ENCODE measurements at places on chromosomes 12 and 14. TPM values are rescaled to one million over a fixed set of nuclear protein-coding genes. Genes with fewer than 3 reads are reported as not detected.
A peak's percentile ranks its signal among the peaks of the same experiment; 100 is the strongest.

- DNase-seq, result no peak
- H3K27me3 ChIP-seq, result no peaks in the 10 kb centered on the region
- no peaks in the 10 kb centered on the region for H3K4me1 ChIP-seq
- H3K4me3 ChIP-seq, result no peak overlapping the region
Measured at GRCh38 chr12:77070382-77070781, 5.0 kb upstream of the E2F7 start.

GRCh38 chr14:20503898-20504297 is 1.4 kb upstream of the RNASE10 start:
- H3K27me3 ChIP-seq, result no peaks in the 10 kb centered on the region
- no peak overlapping the region for H3K27ac ChIP-seq
- DNase-seq, result peak; percentile 56
- no peaks in the 10 kb centered on the region for H3K4me1 ChIP-seq
- no peaks in the 10 kb centered on the region for H3K36me3 ChIP-seq

GRCh38 chr14:100775831-100776591 is 49.3 kb downstream of the DLK1 start:
- DNase-seq, result peak; percentile 86
- no peak overlapping the region for H3K4me3 ChIP-seq
- H3K27ac ChIP-seq, result no peak overlapping the region
- no peaks in the 10 kb centered on the region for H3K27me3 ChIP-seq
- H3K4me1 ChIP-seq, result no peaks in the 10 kb centered on the region

GRCh38 chr12:113208041-113208934 is 13.0 kb upstream of the TPCN1 start:
- no peaks in the 10 kb centered on the region for H3K36me3 ChIP-seq
- H3K4me1 ChIP-seq, result peaks cover 10% of the 10 kb centered on the region
- no peak overlapping the region for H3K4me3 ChIP-seq
- H3K27ac ChIP-seq, result peak overlapping the region; percentile 44
- H3K27me3 ChIP-seq, result no peaks in the 10 kb centered on the region

DNA sequence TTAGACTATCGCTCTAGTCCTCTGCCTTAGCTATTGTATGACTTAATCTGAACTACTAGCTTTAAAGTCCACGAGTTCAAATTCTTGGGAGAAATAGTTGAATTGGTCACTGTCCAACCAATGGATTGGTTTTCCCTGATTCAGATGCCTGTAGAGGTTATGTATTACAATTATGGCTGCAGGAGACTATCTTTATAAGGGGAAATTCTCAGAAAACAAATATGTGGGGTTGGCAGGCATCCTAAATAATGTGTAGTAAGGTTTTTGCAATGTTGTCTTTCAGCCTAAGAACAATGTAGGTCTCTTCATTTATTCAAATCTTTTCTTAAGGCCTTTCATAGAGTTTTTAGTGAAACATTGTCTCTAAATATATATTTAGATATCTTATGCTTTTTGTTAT is 26.9 kb downstream of the MYRFL start:
- no peak overlapping the region for H3K27ac ChIP-seq
- no peaks in the 10 kb centered on the region for H3K4me1 ChIP-seq
- H3K36me3 ChIP-seq, result no peaks in the 10 kb centered on the region
- H3K27me3 ChIP-seq, result no peaks in the 10 kb centered on the region
- no peak for DNase-seq
- no peak overlapping the region for H3K4me3 ChIP-seq

AREL1 gene
- 42.3 TPM for total RNA-seq

POLE2 gene
- total RNA-seq, result 2.6 TPM

DBX2 gene
- not detected for total RNA-seq

BDKRB1 gene
- total RNA-seq, result 1.2 TPM

ALKBH2 gene
- 14.7 TPM for total RNA-seq

DNA sequence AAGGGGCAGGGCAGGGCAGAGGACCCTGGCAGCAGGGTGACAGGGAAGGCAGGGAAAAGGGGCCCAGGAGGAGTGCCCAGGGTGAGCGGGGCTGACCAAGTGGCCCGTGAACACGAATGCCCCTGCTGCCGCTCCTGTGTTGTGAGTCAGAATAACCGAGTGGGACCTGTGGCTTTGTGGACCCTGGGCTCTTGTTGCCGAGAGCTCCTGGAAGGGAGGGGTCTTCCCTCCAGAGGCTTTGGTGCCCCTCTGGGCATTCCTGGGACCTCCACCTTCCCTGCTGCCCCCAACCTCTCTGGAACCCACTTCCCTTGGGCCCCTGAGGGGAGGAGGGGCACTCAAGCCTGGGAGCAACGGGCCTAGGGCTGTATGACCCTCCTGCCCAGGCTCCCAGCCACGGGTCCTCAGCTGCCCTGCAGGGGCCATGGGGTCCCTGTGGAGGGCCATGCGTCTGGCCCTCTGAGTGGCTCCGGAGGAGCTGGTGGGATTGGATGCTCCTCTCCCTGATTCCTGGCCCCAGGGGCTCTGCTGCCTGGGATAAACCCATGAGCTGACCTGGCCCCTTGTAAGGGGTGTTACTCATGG is 319.4 kb downstream of the TMEM121 start:
- H3K27me3 ChIP-seq, result no peaks in the 10 kb centered on the region
- no peak overlapping the region for H3K27ac ChIP-seq
- no peak overlapping the region for H3K4me3 ChIP-seq
- H3K36me3 ChIP-seq, result no peaks in the 10 kb centered on the region
- no peak for DNase-seq
- H3K4me1 ChIP-seq, result no peaks in the 10 kb centered on the region

DDN gene
- not detected for total RNA-seq

Data from kidney (tissue), 22 donors.